ENCODE measurements at places on chromosomes 6 and 20.

- no peak for DNase-seq
Measured at GRCh38 chr6:109265530-109265929, 116.7 kb downstream of the CD164 start.

- DNase-seq = no peak
Measured at GRCh38 chr6:155738602-155739105, 283.0 kb upstream of the NOX3 start.

- DNase-seq = no peak
Measured at GRCh38 chr6:145305670-145306069, 429.6 kb downstream of the EPM2A start.

GRCh38 chr6:32327103-32327502, 44.6 kb downstream of the TSBP1 start:
- DNase-seq = no peak

DNA sequence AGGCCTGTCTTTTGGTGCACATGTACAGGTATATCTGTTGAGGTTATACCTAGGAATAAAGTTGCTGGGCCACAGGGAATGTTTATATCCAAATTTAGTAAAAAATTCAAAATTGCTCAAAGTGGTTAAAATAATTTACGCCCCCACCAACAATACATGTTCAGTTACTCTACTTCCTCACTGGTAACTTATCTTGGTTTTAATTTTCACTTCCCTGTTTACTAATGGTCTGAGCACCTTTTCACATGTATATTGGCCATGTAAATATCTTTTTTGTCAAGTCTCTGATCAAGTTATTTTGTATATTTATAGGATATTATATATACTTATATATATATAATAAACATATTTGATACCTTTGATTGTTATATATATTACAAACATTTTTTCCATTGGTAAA, 9.7 kb downstream of the PDE7B start:
- DNase-seq = no peak

GRCh38 chr6:155077331-155077730, 82.2 kb downstream of the TIAM2 start:
- DNase-seq = no peak

DNA sequence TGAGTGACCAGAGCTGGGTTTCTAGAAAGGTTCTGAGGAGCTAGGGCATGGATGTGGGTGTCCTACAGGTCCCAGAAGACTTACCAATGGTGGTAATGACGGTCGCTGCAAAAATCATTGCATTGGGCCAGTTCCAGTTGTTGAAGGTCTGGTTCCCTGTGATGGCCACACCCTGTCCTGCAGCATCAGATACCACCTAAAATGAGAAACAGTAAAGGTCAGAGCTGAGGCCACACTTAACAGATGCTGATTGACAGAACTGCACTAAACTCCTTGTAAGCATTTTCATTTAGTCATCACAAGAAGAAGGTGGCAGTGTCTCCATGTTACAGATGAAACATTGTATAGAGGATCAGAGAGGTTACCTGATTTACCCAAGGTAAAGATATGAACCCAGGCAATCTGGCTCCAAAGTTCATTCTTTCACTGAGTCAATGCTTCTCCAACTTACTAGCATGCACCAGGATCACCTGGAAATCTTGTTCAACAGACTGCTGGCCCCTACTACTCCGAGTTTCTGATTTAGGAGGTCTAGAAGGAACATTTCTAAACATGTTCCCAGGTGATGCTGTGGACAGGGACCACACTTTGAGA, 33.4 kb downstream of the KCNK5 start:
- no peak for DNase-seq

DNA sequence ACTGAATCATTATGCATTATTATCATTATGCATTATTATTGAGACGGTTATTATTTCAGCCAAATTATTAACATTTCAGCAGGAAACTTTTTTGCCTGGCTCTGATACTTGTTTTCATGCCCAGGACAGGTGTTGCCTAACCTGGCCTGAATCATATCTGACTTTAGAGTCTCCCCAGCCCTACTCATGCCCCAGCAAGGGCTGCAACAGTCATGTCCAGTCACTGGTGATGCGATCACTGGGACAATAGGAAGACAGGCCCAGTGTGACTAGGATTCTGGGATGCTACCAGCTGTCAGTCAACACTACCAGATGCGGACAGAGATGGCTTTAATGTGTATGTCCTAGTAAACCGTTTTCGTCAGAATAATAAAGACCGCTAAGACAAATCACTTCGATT, 285.0 kb downstream of the KHDC1L start:
- DNase-seq = no peak

DNA sequence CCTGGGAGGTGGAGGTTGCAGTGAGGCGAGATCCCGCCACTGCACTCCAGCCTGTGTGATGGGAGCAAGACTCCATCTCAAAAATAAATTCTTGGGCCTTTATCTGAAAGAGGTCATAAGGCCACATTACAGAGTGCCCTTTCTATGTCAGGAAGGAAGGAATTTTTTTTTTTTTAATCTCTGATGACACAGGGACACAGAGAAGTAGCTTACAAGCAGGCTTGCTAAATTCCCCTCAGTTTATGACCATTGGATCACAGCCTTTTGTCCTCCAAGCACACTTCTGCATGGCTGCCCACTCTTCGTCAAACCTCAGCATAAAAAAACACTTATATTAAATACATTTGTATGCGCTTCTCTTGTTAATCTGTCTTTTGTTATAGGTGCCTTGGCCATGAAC, 7.5 kb upstream of the IFNGR1 start:
- no peak for DNase-seq

DNA sequence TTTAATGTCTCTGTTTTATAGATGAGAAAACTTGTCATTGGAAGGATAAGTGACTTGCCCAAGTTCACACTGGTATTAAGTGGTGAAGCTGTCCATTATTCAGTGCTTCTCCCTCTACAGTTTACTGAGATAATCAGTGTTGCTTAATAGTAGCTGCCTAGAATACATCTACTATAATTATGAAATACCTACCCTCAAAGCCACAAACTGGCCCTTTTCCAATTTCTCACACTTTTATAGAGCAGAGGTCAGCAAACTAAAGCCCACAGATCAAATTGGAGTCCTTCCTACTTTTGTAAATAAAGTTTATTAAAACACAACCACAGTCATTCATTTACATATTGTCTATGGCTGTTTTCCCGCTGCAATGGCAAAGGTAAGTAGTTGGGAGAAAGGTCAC, 73.5 kb downstream of the EYS start:
- no peak for DNase-seq

DNA sequence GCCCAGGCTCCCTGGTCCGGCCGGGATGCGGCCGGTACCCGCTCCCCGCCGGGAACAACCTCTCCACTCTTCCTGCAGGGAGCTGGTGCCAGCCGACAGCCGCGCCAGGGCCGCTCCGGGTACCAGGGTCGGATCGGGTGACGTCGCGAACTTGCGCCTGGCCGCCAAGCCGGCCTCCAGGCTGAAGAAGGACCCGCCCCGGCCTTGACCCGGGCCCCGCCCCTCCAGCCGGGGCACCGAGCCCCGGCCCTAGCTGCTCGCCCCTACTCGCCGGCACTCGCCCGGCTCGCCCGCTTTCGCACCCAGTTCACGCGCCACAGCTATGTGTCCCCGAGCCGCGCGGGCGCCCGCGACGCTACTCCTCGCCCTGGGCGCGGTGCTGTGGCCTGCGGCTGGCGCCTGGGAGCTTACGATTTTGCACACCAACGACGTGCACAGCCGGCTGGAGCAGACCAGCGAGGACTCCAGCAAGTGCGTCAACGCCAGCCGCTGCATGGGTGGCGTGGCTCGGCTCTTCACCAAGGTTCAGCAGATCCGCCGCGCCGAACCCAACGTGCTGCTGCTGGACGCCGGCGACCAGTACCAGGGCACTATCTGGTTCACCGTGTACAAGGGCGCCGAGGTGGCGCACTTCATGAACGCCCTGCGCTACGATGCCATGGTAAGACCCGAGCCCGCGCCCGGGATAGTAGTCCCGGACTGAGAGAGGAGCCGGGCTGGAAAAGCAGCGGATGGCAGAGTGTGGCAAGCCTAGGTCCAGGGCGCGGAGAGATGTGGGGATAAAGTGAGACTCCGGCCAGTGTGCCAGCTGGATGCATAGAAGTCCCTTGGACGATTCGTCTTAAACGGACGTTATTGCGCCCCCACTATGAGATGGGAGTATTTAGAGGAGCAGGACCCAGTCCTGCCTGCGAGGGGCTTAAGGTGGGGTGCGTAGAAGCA, at the start of gene NT5E:
Gene NT5E, plus strand, starts transcription at position 266 of the 942 bp plus-strand sequence. Its CDS starts 57 bp downstream, at position 323.
- peak; percentile 57 for DNase-seq

GRCh38 chr6:83413068-83413467, 17.8 kb downstream of the ME1 start:
- DNase-seq = no peak

GRCh38 chr20:62822239-62822787, 5.5 kb downstream of the COL9A3 start:
- no peak for DNase-seq

DNA sequence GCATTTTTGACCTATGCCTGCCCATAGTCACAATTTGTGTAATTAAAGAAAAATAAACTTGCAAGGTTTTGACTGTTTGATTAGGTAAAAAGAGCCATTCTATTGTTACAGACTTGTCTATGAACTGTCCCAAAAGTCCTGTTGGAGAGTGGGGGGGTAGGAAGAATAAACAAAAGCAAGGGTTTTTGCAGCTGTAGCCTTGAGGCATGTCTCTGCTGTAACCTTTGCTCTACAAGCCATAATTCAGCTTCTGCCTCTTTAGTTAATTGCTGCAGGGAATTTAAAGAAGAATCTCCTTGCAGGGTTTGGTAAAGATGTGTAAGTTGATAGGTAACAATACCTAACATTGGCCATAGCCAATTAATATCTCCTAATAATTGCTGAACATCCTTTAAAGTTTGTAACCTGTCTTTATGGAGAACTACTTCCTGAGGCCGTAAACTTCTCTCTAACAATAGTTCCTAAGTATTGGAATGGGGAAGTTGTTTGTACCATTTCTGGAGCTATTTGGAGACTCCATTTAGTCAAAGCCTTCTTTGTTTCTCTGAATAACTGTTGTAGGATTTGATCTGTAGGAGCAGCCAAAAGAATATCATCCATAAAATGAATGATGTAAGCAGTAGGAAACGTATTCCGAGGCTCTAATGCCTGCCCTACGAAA, 7.9 kb upstream of the ABHD12 start:
- DNase-seq = no peak

GRCh38 chr6:132333639-132334520, 67.4 kb downstream of the MOXD1 start:
- DNase-seq = no peak

GRCh38 chr20:14932040-14932439, 594.6 kb upstream of the FLRT3 start:
- DNase-seq = no peak

DNA sequence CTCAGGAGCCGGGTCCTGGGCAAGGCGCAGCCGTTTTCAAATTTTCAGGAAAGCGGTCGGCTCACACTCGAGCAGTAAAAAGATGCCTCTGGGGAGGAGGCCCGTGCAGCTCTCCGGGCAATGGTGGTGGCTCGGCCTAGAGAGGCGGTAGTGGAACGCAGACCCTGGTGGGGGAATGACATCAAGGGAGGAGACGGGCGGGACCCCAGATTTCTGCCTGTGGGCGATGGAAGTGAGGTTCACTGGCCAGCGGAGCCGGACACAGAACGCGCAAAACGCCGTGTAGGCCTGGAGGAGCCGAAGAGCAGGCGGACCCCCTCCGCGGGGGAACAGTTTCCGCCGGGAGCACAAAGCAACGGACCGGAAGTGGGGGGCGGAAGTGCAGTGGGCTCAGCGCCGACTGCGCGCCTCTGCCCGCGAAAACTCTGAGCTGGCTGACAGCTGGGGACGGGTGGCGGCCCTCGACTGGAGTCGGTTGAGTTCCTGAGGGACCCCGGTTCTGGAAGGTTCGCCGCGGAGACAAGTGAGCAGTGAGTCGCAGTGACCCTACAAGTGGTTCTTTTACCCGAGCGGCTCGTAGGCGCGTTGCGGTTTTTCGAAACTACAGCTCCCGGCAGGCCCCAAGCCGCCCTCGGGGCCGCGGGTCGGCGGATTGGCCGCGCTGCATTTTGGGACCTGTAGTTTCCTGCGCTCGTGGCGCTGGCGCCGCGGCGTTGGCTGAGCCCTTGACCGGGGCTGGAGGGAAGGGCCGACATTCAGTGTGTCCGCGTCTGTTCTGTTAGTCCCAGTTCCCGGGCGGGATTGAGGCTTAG, at the start of gene RTEL1:
Gene RTEL1, plus strand, starts transcription at position 376 of the 812 bp plus-strand sequence. CDS start 1,091 bp downstream, outside the sequence.
- DNase-seq = peak; percentile 89

DNA sequence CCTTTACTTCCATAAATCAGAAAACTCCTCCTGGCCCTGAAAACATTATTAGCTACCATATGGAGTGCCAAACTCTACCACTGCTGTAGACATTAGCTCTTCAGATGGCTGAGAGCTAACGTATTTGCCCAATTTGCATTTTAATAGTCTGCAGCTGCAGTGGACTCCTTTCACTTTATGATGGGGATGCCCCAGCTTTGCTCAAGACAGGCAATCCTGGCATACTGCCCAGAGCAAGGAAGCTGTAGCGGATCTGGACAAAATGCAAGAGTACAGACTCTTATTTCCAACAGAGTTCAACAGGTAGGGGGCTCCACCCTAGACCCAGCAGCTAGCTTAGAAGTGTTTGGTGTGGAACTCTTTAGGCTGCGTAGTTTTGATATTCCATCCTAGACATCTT, 246.7 kb downstream of the FOXC1 start:
- DNase-seq = no peak

DNA sequence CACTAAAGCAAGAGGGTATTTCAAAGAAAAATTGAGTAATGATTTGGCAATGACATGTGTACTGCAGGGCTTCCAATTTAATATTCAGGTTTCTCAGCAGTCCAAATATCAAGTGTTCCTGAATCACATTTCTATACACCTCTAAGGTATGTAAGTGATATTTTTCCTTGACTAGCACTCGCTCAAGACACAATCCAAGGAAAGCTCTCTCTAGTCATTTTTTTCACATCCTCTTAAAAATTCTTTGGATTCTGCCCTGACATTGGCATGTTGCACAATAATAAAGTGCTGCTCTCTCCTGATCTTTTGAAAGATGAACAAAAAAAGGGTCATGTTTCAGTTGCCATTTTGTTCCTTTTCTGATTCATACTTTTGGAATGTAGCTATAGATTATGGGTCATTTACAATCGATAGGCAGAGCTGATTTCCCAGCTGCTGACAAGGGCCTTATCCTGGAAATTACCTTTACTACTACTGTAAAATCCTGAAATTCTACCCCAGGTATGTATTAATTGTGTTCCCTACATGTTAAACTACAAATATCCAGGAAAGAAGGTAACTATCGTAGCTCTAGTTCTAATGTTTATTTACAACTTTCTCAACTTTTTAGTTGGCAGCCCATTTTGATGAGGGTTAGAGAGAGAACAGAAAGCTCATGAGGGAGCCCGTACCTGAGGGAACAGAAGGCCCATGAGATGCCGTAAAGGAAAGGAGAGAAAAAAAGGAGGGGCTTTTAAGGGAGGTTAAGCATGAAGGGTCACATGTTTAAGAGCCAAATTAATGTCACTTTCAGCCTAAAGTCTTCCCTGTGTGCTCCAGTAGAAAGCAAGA, 22.2 kb upstream of the ADGRG6 start:
- no peak for DNase-seq

DNA sequence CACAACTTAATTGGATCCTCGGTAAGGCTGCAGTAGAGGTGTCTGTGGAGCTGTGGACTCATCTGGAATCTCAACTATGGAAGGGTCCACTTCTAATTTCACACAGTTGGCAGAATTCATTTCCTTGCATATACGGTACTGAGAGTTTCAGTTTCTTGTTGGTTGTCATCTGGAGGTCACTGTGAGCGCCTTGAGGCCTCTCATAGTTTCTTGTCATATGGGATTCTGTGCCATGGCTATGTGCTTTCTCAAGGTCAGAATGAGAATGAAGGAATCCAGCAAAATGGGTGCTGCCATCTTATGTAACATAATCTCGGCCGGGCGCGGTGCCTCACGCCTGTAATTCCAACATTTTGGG, 298.2 kb downstream of the DOK5 start:
- DNase-seq = no peak

GRCh38 chr20:38730167-38730988, 6.1 kb downstream of the SLC32A1 start:
- no peak for DNase-seq
